Effector memory CD8-positive, alpha-beta T cell (primary cell): ENCODE measurements at places on chromosomes 3 and 15.

GRCh38 chr15:24899367-24899766 lies 55.4 kb upstream of the SNRPN start:
- no peak for DNase-seq
- H3K4me3 ChIP-seq: no peak overlapping the region
- H3K27me3 ChIP-seq: no peaks in the 10 kb centered on the region
- no peaks in the 10 kb centered on the region for H3K36me3 ChIP-seq
- no peaks in the 10 kb centered on the region for H3K4me1 ChIP-seq
- H3K27ac ChIP-seq: no peak overlapping the region

DNA sequence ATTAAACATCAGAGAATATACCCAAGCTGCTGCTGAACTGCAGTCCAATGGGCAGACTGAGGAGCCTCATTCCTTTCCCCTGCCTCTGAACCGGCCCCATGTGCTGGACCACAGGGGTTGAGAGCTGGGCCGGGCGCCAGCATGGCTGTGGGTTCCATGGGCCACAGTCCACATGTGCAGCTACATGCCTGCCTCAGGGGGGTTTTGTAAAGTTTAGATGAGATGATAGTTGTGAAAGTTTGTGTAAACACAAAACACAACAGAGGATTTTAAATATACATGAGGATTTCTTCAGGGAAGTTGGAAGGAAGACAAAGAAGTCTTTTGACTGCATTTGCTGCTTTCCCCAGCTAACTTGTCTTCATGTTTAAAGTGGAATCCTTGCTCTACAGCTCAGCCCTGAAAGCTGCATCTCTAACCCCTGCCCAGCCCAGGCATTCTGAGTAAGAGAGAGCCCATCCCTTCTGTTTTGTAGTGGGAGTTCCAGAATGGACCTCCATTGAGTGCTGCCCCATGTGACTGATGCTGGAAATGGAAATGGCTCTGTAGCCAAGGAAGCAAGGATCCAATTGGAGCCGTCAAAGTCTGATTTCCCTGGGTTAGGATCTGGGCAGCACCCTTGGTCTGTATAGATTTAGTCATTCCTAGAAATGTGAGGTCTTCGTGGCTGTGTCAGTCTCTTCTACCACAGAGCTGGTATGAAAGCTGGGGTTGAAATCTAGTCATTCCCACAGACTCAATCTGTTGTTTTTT lies 17.5 kb downstream of the SLC12A8 start:
- no peaks in the 10 kb centered on the region for H3K4me1 ChIP-seq
- no peak overlapping the region for H3K4me3 ChIP-seq
- no peak overlapping the region for H3K27ac ChIP-seq
- no peaks in the 10 kb centered on the region for H3K36me3 ChIP-seq

GRCh38 chr3:151248772-151249337 lies 29.5 kb downstream of the P2RY14 start:
- peaks cover 8% of the 10 kb centered on the region for H3K27me3 ChIP-seq
- no peaks in the 10 kb centered on the region for H3K36me3 ChIP-seq
- no peaks in the 10 kb centered on the region for H3K4me1 ChIP-seq

- peak overlapping the region; percentile 34 for H3K4me3 ChIP-seq
- peaks cover 10% of the 10 kb centered on the region for H3K4me1 ChIP-seq
- no peaks in the 10 kb centered on the region for H3K36me3 ChIP-seq
These were observed 27.5 kb upstream of the MASP1 start for GRCh38 chr3:187318819-187319616.

- no peak for DNase-seq
- H3K27ac ChIP-seq: no peak overlapping the region
- no peaks in the 10 kb centered on the region for H3K36me3 ChIP-seq
- H3K4me3 ChIP-seq: no peak overlapping the region
- no peaks in the 10 kb centered on the region for H3K4me1 ChIP-seq
- peaks cover 34% of the 10 kb centered on the region for H3K27me3 ChIP-seq
These were observed 65.8 kb downstream of the SCN11A start for GRCh38 chr3:38985981-38986380.

GRCh38 chr3:39843440-39843839 lies 34.0 kb downstream of the MYRIP start:
- no peaks in the 10 kb centered on the region for H3K4me1 ChIP-seq
- no peak overlapping the region for H3K27ac ChIP-seq
- no peaks in the 10 kb centered on the region for H3K36me3 ChIP-seq
- no peak overlapping the region for H3K4me3 ChIP-seq
- no peak for DNase-seq

GRCh38 chr3:140203510-140203909 lies 268.5 kb downstream of the CLSTN2 start:
- no peaks in the 10 kb centered on the region for H3K27me3 ChIP-seq
- H3K4me1 ChIP-seq: no peaks in the 10 kb centered on the region
- H3K36me3 ChIP-seq: no peaks in the 10 kb centered on the region
- H3K27ac ChIP-seq: no peak overlapping the region
- DNase-seq: no peak

DNA sequence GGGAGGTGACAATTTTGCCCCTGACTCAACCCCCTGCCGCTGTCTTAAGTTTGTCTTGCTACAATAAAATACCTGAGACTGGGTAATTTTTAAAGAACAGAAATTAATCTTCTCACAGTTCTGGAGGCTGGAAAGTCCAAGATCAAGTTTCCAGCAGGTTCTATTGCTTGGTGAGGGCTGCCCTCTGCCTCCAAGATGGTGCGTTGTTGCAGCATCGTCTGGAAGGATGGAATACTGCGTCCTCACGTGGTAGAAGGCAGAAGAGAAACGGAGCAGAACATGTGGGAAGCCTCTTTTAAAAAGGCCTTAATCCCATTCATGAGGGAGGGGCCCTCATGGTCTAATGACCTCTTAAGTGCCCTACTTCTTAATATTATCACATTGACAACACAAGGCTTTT lies 87.3 kb upstream of the SNTN start:
- H3K27ac ChIP-seq: no peak overlapping the region
- H3K36me3 ChIP-seq: no peaks in the 10 kb centered on the region
- no peaks in the 10 kb centered on the region for H3K27me3 ChIP-seq
- no peaks in the 10 kb centered on the region for H3K4me1 ChIP-seq
- no peak for DNase-seq

DNA sequence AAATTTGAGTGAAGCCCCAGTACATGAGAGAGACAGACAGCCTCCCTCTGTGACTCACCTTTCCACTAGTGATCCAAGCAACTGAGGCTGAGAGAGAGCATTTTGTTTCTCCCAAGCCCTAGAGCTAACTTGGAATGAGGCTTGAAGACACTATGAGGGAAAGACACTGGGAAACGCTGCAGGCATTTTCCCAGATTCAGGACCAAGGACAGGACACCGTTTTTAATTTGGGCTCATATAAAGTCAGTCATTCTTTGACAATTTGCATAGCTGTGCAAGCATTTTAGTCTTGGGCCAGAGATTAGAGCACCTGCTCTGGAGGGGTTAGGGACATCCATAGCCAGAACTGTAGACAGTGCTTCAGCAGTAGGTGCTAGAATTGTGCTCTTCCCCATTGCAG lies 249.0 kb downstream of the AGBL1 start:
- H3K27me3 ChIP-seq: peaks cover 17% of the 10 kb centered on the region
- H3K27ac ChIP-seq: no peak overlapping the region
- no peaks in the 10 kb centered on the region for H3K36me3 ChIP-seq
- H3K4me1 ChIP-seq: no peaks in the 10 kb centered on the region

GRCh38 chr15:85172846-85173490 lies 191.3 kb downstream of the PDE8A start:
- no peaks in the 10 kb centered on the region for H3K4me1 ChIP-seq
- no peaks in the 10 kb centered on the region for H3K36me3 ChIP-seq
- H3K27ac ChIP-seq: no peak overlapping the region
- no peak overlapping the region for H3K4me3 ChIP-seq

DNA sequence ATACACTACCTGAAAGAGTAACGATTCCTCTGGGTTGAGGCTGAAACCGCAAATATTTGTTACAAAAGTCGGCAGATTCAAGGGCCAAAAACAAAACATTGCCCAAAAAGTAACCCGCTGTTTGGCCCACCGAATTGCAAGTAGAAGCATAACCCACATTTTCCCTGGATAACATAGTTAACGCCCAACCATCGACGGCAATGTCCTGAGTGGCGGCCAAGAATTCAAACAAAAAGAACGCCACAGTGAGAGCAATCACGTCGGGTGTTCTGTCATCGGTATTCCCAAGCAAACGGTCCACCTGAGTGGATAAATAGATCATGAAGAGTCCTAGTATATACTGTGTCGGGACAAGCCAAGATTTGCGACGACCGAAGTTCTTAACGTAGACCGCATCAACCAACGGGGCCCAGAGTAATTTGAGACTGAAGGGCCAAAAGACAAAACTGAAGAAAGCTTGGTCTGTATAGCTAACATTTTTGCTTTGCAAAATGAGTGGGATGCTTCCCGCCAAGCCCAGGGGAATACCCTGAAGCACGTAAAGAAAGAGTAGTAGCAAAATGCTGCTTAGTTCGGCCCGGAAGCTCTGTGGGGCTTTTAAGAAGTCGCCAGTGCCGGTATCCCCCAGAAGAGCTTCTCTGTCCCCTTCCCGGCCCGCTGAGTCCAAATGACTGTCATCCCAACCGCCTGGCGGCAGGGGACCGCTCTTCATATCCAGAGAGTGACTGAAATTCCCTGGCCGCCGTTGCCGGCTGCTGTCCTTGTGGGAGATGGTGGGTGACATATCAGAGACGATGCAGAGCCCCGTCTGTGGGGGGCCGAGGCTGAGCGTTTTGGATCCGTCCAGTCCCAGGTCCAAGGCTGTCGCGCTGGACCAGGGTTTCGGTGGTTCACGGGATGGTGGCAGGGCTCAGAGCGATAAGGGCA lies 750 bp downstream of the SLC33A1 start:
- DNase-seq: peak; percentile 17
- H3K4me3 ChIP-seq: peak overlapping the region; percentile 94
- H3K36me3 ChIP-seq: peaks cover 22% of the 10 kb centered on the region
- H3K4me1 ChIP-seq: peaks cover 36% of the 10 kb centered on the region

DNA sequence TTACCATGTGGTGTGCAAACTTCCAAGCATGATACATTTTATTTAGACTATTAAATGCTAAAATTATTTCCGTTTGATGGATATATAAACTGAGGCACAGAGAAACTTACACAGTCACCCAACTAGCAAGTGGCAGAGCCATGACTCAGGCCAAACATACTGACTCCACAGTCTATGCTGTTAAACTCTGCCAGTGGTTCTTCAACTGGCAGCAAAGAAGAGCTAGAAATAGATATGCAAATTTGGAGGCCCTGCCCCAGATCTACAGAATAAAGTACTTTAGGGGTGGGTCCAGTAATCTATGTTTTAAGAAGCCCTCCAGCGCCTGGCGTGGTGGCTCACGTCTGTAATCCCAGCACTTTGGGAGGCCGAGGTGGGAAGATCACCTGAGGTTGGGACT lies 400.0 kb downstream of the FOXP1 start:
- peaks cover 8% of the 10 kb centered on the region for H3K36me3 ChIP-seq
- DNase-seq: no peak
- no peak overlapping the region for H3K27ac ChIP-seq
- H3K4me1 ChIP-seq: peaks cover 3% of the 10 kb centered on the region
- no peaks in the 10 kb centered on the region for H3K27me3 ChIP-seq

- H3K36me3 ChIP-seq: peaks cover 42% of the 10 kb centered on the region
- H3K4me3 ChIP-seq: peak overlapping the region; percentile 86
- no peak for DNase-seq
- no peaks in the 10 kb centered on the region for H3K27me3 ChIP-seq
These were observed 2.9 kb downstream of the FBXL22 start for GRCh38 chr15:63600001-63600615.

DNA sequence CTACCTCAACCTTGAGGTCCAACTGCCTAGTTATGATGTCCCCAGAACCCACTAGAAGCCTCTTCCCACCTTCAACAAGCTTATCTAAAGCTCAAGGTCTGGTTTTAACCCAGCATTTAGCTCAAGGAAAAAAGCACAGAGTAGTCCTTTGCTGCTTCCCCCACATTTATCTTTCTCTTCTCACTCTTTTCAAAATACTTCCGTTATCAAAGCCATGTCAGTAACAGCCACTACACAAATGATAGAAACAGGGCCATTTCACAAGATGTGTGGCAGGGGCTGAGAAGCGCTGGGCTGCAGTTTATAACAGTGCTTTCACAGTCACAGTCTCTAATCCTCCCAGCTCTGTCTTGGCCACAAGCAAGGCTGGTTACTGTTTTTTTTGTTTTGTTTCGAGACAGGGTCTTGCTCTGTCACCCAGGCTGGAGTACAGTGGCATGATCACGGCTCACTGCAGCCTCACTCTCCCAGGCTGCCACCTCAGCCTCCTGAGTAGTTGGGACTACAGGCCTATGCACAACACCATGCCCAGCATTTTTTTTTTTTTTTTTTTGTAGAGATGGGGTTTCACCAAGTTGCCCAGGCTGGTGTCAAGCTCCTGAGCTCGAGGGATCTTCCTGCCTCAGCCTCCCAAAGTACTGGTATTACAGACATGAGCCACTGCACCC lies 218.8 kb downstream of the OSBPL10 start:
- H3K27ac ChIP-seq: no peak overlapping the region
- H3K36me3 ChIP-seq: no peaks in the 10 kb centered on the region
- no peak overlapping the region for H3K4me3 ChIP-seq
- DNase-seq: no peak
- H3K4me1 ChIP-seq: peaks cover 9% of the 10 kb centered on the region
- H3K27me3 ChIP-seq: no peaks in the 10 kb centered on the region

GRCh38 chr15:78372880-78373279 lies 32.7 kb downstream of the CRABP1 start:
- no peak overlapping the region for H3K4me3 ChIP-seq
- no peak for DNase-seq
- H3K4me1 ChIP-seq: peaks cover 4% of the 10 kb centered on the region
- H3K36me3 ChIP-seq: no peaks in the 10 kb centered on the region

DNA sequence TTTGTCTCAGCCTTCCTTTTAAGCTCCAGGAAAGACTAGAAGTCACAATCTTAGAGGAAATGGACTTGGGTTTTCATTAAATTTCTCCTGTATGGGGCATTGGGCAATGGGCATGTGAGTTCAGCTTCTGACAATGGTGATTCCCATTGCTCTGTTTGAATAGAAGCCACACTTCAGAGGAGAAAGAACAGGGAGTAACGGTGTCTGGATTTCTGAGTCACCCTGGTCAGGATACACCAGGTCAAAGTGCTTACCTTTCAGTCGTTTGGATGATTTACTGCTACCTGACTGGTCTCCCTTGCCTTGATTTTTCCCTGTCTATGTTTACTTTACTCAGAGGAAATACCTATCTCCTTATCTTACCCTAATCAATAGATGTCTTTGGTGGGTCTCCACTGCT lies 111.7 kb upstream of the VEPH1 start:
- no peaks in the 10 kb centered on the region for H3K36me3 ChIP-seq
- no peaks in the 10 kb centered on the region for H3K27me3 ChIP-seq
- no peak overlapping the region for H3K4me3 ChIP-seq
- no peak overlapping the region for H3K27ac ChIP-seq

GRCh38 chr15:35307676-35308075 lies 222.6 kb upstream of the NANOGP8 start:
- H3K36me3 ChIP-seq: no peaks in the 10 kb centered on the region
- H3K27me3 ChIP-seq: no peaks in the 10 kb centered on the region
- no peak overlapping the region for H3K4me3 ChIP-seq
- no peaks in the 10 kb centered on the region for H3K4me1 ChIP-seq
- DNase-seq: no peak
- no peak overlapping the region for H3K27ac ChIP-seq

DNA sequence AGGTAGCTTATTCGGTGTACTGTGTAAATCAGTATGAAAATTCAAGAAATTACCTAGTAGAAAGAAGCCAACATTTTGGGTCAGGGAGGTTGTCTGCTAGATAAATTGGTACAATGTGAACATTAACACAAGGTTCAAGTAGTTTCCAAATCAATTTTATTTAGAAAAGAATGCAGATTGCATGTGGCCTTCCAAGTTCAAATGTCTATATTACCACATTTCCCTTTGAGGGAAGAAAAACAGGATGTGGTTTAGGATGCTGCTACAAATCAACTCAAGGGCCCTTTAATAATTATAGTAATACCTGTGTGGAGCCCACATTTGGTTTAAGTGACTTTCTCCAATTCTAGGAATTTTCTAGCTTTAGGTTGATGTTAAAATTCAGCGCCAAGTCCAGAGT lies 57.5 kb downstream of the CADPS start:
- H3K36me3 ChIP-seq: no peaks in the 10 kb centered on the region
- no peak overlapping the region for H3K27ac ChIP-seq
- no peaks in the 10 kb centered on the region for H3K27me3 ChIP-seq
- H3K4me1 ChIP-seq: no peaks in the 10 kb centered on the region
- DNase-seq: no peak
